ENCODE measurements at places on chromosomes 5 and 9.

- no peak for DNase-seq
Measured at GRCh38 chr9:21996438-21996837, 1.8 kb downstream of the CDKN2B-AS1 start.

DNA sequence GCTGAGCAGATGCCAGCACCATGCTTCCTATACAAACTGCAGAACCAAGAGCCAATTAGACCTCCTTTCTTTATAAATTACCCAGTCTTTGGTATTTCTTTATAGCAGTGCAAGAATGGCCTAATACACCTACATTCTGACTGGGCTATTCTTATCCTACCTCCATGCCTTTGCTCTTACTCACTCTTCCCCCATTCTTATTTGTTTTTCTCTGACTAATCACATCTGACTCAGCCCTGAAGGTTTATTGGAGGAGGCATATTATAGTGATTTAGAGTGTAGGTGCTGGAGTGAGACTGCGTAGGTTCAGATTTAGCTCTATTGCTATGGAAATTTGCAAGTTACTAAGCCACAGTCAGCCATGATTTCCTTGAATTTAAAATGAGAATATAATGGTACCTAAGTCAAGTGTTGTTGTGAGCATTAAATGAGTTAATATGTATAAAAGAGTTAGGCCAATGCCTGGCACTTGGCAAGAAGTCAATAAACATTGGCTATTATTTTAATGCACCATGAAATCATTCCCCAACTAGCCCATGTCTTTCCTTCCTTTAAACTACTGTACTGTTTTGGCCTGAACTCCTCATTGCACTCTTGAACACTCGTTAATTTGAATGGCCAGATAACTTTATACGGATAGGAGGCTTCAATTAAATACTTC is 531.2 kb upstream of the ZNF608 start:
- no peak for DNase-seq

DNA sequence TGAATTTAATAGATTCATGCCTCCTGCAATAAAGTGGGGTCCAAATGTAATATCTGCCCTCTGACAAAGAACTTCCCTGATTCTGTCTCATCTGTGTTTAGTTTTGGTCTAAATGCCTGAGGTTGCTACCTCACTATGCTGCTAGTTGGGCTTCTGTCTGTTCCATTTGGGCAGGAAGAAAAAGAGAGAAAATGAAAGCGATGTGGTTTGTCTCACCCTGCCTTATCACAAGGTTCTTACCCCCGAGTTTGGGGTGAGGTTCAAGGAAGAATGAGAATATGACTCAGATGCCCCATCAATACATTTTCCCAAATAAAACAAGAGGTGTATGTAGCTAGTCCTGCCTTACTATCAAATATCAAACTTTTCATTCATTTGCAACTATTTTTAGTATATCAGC is 132.1 kb upstream of the MTAP start:
- DNase-seq = no peak

DNA sequence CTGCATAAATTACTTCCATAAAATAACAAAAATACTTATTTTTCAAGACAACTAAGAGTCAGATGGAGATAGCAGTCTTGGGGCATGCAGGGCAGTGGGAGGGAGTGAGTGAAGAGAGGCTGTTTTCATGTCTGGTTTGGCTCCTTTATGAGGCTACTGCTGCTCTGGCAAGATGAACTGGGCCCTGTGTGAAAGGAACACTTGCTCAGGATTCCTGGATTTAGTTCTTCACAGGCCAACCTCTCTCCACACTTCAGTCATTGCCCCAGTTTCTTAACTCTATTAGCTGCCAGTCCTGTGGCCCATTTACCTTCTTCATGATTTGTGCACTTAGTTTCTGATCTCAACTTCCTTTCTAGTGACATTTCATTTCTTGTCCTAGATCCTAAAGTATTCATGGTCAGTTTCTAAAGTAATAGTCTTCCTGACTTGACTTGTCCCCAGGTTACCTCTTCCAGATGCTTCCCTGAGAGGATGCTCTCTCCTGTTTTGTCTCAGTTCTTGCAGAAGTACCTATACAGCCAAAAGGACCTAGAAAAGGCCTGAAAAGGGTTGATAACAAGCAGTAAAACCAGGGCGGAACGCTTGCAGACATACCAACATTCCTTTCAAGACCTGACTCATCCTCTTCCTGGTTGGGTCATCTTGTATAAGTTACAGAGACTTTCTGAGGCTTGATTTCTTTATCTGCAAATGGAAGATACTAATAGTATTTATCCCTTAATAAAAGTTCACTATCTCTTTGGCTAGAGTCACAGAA is 77.0 kb upstream of the ZFAND5 start:
- DNase-seq = no peak

DNA sequence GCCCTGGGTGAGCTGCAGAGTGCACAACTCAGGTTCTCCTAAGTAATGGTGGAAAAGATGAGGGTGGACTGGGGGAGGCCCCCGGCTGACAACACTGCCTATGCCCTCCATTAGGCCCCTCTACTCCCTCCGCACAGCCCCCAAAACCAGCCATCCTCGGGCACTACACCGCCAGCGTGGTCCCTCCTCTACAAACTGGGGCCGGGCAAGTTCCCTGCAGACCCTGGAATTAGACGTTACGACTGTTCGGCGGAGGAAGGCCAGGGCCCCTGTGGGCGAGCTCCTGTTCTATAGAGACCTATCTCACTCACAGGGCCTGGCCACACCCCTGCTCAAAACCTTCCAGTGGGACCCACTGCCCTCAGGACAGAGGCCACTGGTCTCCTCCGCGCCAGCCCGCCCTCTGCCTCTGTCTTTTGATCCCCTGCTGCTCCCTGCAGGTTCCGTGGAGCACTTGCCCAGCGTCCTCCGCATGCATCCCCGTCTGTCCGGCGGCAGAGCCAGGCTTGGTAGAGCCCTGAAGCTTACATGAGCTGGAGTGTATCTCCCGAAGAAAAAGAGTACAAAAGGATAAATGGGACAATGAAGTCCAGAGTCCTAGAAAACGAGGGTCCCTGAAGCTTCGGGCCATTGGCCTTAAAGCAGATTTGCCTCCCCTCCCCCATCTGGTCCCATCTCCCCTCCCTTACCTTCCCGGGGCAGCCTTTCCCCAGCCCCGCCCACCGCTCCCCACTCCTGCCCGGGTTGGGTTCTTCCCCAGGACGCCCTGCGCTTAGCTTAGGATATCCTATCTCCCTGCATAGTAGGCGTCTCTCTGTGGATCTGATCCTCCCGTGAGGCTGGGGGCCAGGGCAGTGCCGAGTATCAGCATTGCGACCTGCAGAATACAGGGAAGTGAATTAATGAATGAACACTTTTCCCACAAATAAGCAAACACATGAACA is 71.3 kb downstream of the HRH2 start:
- DNase-seq = no peak

DNA sequence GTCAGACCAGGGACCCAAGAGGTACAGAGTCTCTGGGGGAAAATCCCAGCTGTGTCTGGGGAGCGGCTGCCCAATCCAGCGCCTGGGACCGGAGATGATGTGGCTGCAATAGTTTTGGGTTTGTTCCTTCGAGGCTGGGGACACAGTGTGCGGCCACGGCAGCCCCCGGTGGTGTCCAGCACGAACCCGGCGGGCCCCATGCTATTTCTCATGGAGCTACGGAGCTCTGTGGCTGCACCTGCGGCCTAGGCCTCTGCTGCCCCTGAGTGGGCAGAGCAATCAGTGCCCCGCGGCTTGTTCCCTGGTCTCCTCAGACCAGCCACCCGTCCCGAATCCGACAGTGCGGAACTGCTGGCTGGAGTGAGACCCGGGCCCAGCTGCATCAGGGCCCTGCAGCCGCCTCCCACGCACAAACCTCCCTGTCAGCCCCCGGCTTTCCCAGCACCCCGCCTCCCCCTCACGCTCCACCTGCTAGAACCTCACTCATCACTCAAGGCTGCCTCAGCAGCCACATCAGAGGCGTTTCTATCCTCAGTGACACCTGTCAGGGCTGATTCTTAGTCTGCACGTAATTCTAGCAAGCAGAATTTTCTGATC is 29.0 kb downstream of the SARDH start:
- DNase-seq = no peak

- no peak for DNase-seq
Measured at GRCh38 chr5:12357626-12358025, 453.4 kb upstream of the CTNND2 start.

DNA sequence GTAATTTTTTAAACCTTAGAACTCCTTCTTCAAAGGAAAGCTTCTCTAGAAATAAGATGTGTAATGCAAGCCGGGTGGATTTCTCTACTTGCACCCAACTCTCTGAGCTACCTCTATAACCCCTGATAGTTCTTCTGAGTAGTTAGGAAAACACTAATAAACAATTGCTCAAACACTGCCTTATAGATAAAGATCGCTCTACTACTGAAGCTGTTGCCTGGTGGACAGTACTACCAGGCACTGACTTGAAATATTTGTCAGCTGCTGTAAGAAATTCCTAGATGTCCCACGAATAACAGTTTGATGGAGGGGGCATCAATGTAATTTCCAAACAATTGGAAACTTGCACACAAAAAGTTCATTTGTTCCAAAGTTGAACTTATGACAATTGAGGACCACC is 42.0 kb downstream of the NR3C1 start:
- DNase-seq = no peak

DNA sequence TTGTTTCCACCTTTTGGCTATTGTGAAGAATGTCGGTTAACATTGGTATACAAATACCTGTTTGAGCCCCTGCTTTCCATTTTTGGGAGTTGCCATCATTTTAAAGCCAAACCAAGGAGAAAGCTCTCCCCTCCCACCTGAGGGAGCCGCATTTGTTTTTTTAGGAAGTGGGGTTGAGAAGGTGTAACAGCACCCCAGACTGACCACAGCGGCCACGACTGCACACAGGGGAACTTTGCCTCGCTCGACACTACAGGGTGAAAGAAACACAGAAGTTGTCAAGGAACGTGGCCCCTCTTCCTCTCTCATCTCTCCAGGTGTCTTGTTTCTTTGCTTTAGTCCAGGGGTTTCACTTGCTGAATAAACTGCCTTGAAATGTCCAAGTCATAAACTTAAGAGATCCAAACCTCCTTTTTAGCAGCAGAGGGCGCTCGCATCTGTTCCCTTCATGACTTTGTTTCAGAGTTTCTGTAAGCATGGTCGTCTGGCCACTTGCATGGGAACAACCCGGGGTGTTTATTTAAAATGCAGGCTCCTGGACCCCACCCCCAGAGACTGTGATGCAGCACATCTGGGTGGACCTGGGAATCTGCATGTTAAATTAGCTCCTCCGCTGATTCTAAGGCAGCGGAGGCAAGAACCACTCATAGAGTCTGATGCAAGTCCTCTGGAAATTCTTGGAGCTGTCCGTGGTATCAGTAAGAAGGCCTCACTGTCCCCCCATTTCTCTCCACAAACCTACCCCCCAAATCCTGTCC is 2.1 kb upstream of the TTLL11 start:
- no peak for DNase-seq
